Activated CD4-positive, alpha-beta T cell treated with anti-CD3 and anti-CD28 coated beads, Interleukin-10, Interleukin-2, amounts not matched to agents 100 ng/mL and 50 ng/mL, durations not matched to agents 16 hours and 8 hours (primary cell): ENCODE measurements at places on chromosomes 7 and 10.
A peak's percentile ranks its signal among the peaks of the same experiment; 100 is the strongest.

GRCh38 chr10:15224948-15225347 is 56.5 kb upstream of the NMT2 start:
- DNase-seq = no peak

DNA sequence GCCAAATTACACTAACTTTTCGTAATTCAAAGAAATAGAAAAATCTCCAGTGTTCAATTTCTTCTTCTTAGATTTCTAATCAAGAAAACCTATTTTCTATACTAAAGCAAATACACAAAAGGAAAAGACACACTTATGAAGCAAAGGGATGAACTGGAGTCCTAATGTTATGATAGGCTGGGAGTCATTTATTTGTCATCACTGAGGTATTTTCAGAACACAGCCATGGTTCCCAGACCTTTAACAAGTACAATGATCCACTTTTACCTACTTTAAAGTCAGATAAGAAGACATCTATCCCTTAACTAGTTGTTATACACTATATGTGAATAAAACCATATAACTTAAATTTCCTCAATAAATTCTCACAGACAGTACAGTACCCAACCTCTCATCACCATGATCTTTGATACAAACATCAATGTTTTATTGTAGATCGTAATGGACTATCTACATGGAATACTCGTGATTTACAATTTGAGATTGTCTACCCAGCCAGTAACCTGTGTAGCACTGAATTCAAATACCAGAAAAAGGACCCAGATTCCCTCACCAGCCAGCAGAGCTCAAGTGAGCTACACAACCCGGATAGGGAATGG is 12.5 kb downstream of the ASNS start:
- DNase-seq = no peak

- no peak for DNase-seq
Measured at GRCh38 chr7:30933124-30933974, 21.7 kb downstream of the AQP1 start.

DNA sequence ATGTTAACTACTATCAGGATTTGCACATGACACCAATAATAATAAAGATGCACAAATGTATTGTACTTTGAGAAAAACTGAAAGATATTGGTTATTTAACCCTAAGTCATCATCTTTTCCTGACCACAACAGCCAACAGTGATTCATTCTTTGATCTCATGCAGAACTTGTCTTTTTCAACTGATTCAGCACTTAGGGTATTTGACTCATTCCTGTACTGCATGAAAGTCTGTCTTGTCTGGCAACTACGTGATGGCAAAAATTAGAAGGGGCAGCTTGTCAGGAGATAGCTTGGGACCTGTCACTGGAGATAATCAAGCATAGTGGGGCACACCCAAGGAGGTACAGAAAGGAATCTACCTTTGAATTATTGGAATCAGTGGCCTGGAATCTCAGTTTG is 77.8 kb upstream of the LRRC17 start:
- DNase-seq = peak; percentile 92

DNA sequence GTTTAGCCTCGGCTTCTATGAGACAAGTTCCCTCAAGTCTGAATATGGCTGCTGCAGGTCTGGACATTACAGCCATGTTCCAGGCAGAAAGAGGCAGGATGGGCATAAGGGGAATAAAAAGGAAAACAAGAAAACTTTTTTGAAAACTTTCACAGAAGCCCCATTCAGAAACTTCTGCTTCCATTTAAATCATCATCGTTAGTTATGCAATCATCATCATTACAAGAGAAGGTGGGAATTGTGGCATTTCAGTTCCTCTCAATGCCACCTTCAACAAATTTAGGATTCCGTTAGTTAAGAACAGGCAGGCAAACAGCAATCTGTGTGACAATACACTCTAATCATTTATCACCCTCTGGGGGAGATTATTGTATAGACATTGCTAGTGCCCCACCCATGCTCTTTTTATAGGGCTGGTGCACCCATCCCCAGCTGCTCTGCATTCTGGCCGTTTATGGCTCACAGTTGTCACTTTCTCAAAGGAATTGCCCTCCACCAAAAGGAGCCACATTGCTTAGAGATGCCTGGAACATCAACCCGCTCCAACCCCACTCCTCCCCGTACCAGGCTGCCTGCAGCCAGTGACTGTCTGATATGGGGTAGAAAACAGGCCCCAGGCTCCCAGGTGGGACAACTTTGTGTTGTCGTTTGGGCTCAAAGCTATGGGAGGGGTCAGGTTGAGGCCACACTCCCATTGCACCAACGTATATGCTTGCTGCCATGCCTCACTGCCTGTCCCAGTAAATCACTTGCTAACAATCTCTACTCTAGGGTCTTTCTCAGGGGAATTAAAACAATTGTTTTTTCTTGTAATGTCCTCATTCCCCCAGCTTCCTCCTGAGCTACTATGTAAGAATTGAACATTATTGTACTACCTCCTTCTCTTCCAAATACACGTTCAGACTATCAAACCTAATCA is 24.2 kb downstream of the ITGB8 start:
- DNase-seq = no peak

DNA sequence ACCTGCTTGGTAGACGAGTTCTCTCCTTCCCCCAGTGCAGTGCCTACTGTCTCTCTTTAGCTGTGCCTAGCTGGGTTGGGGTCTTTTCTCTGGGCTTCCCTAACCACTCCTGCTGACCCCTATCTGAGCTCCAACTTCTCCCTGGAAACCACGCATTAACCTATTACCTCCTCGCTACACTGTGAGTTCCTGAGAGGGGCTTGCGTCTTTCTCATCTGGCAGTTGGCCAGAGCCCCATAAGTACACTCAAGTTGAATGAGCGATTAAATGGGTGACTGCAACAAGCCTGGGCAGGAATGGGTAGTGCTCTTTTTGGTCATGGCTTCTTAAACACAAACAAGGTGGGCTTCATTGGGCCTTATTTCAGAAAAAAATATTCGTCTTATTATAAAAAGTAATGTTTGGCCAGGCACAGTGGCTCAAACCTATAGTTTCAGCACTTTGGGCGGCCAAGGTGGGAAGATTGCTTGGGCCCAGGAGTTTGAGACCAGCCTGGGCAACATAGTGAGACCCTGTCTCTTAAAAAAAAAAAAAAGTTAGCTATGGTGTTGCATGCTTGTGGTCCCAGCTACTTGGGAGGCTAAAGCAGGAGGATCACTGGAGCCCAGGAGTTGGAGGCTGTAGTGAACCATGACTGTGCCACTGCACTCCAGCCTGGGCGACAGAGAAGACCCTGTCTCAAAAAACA is 41.4 kb downstream of the SYPL1 start:
- no peak for DNase-seq
